ENCODE measurements at places on chromosomes 12 and 14. TPM values are rescaled to one million over a fixed set of nuclear protein-coding genes. Genes with fewer than 3 reads are reported as not detected.

The KICS2 gene
- 1.4 TPM for polyA plus RNA-seq

The SALL2 gene
- polyA plus RNA-seq, result 4.3 TPM

The TCL1A gene
- polyA plus RNA-seq, result not detected

DNA sequence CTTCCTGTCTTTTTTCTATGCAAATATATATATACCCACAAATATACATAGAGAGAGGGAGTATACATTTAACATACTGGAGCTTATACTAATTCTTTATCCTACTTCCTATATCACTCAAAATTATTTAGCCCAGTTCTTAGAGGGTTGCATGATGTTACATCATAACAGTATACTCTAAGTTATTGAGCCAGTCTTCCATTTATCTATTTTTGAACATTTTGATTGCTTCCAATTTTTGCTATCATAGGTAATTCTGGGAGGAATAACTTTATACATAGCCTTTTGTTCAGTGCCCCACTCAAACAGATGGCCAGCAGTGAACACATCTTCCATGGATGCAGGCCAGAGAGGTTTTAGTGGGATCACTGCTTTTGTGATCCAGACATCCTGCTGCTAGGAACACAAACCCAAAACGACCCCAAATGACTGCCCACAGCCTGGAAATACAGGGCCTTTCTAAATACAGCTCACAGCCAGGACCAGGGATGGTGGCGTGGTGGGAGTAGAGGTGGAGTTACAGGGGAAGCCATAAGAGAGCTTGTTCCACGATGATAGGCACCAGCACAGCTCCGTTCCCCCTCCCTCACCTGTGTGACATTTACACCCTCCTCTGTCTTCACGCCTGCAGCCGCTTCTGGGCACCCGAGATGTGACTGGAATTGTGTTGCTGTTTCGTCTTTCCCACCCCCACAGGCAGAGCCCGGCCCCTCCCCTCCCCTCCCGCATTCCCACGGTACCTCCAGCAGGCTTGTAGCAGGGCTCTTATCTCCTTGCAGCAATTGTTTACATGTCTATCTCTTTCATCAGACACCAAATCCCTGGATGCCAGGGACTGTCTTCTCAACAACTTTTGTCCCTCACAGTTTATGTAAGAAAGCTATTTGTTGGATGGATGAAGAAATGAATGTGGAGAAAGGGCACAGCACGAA lies 30.7 kb upstream of the HDAC7 start:
- no peak for DNase-seq
- no peaks in the 10 kb centered on the region for H3K27me3 ChIP-seq
- peaks cover 7% of the 10 kb centered on the region for H3K4me1 ChIP-seq
- no peak overlapping the region for H3K27ac ChIP-seq
- H3K36me3 ChIP-seq, result no peaks in the 10 kb centered on the region
- H3K4me3 ChIP-seq, result no peak overlapping the region

- H3K27me3 ChIP-seq, result peaks cover 24% of the 10 kb centered on the region
- H3K4me3 ChIP-seq, result no peak overlapping the region
- no peak for DNase-seq
- no peaks in the 10 kb centered on the region for H3K36me3 ChIP-seq
- no peak overlapping the region for H3K27ac ChIP-seq
Measured at GRCh38 chr14:21049271-21049673, 7.1 kb downstream of the RNASE7 start.

Measured in endothelial cell of umbilical vein (primary cell).